ENCODE measurements at places on chromosomes 11 and 22.

DNA sequence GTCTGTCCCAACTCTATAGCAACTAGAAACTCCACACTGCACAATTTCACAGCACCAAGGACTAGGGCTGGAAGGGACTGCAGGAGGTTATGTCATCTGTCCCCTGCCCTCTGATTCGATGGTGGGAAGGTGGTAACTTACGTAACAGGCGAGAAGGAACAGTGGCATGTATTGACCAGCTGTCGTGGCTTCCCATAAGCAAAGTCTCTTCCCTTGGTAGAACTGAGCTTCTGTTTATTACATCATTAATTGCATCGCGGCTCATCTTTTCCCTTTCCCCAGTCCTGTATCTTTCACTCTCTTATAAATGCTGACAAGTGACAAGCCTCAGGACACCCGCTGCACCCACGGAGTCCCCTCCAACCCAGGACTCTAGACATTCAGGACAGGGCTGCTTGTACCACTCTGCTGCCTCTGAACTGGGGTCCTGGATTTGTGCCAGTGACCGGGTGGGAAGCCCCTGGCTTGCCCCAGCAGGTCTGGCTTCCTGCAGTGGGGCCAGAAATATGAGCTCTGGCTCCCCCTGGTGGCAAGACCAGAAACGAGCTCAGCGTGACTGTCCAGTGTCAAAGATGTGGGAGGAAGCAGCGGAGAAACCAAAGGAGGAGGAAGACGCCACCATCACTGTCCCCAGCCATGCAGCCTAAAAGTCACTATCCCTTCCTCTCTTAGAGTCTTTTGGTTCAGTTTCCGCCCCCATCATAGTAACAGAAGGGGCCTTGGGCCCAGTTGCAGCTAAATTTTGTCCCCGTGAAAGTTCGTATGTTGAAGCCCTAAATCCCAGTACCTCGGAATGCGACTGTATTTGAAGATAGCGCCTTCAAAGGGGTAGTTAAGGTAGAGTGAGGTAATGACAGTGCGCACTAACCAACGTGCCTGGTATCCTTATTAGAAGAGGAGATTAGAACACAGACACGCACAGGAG, 84.5 kb downstream of the ISX start:
- no peak for DNase-seq

DNA sequence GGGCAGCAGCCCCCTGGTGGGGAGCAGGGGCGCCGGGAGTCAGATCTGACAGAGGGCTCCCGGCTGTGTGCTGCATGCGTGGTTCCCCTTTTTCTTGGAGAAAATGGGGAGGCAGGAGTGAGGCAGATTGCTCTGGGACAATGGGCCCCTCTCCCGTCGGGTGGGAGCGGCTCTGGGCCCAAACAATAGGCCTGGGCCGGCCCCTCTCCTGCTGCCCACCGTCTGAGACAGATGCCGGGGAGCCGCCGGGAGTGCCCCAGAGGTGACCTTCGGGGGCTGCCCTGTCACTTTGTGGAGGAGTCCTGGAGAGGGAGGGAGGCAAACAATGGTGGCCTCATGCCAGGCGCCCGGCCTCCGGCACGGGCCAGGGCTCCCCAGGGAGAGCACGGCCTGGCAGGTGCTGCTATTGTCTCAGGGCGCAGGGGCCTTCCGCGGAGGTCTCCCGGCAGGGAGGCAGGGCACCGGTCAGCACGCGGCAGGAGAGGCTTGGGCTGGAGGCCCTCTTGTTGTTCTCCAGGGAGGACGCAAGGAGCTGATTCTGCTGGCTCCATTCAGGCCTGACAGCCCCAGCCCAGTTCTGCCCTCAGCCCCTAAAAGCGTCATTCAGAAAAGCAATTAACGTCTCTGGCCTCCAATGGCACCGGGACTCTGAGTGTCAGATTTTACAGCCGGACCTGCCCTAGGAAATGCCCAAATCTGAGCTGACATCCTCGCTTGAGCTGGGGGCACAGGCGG, 44.8 kb downstream of the SMIM38 start:
- DNase-seq = no peak

DNA sequence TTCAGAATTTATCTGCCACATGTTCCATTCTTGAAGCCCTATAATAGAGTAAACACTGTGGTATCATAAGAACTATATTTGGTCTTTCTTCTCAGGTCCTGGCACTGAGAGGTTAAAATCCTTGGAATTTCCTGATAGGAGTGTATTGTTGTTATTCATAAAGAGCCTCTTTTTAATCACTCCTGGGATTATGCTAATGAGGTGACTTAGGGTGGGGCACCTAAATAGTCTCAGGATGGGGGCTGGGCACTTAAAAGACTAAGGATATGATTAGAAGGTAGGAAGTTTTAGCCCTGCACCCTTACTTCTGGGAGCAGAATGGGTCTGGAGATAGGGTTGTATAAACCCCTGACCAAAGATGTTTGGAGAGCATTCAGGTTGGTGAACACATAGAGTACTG, 755.2 kb upstream of the TENM4 start:
- no peak for DNase-seq

DNA sequence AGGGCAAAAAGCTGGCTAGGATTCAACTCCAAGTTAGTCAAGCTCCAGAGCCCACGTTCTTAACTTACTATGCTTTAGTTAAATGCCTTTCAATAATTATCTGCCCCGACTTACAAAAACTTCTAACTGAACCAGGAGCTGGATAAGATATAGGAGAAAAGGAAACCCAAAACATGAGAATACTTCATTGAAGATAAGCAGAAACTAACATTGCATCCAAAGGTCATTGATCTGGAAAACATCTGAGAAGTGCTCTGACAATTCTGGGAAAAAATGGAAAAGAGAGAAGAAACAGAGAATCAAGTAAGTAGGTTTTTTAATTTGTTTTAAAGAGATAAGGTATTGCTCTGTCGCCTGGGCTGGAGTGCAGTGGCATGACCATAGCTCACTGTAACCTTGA, 27.2 kb downstream of the ACAT1 start:
- no peak for DNase-seq

DNA sequence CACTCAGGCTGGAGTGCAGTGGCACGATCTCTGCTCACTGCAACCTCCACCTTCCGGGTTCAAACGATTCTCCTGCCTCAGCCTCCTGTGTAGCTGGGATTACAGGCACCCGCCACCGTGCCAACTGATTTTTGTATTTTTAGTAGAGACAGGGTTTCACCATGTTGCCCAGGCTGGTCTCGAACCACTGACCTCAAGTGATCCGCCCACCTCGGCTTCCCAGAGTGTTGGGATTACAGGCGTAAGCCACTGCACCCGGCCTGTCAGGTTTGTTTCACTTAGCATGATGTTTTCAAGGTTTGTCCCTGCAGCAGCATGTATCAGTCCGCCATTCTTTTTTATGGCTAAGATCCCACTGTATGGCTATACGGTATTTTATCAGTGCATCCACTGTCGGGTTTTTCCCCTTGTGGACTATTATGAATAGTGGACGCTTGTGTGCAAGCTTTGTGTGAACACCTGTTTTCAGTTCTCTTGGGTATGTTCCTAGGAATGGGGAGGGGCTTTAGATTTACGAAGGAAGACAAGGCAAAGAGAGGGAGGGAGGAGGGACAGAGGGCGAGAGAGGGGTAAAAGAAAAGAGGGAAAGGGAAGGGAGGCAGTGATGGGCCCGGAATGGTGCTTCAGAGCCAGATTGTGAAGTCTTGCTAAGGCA, 13.9 kb upstream of the CDC42EP2 start:
- DNase-seq = no peak

GRCh38 chr11:86810288-86810687, 9.9 kb downstream of the PRSS23 start:
- DNase-seq = no peak

- DNase-seq = no peak
Observed at GRCh38 chr11:72140661-72141060, 5.1 kb downstream of the FOLR3 start.

- no peak for DNase-seq
Observed at GRCh38 chr22:39504071-39504470, 2.0 kb downstream of the MIEF1 start.

DNA sequence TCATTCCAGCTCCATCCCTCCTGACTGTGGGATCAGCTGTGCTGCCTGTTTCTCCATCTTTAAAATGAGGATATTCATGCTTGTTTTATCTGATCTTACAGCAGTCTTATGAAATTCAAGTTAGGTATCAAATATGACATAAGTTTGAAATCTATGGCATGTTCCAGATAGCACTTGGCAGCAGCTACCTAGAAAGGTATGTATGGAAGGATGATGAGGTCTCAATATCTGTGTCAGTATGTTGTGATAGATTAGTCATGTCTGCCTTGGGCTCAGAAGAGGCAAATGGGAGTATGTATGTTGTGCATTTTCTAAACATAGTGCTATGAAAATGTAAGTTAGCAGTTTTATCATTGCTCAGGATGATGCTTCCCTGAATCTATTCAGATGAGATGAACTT, 122.1 kb downstream of the NAV2 start:
- no peak for DNase-seq

- no peak for DNase-seq
Observed at GRCh38 chr11:86197448-86197847, 47.1 kb upstream of the EED start.

DNA sequence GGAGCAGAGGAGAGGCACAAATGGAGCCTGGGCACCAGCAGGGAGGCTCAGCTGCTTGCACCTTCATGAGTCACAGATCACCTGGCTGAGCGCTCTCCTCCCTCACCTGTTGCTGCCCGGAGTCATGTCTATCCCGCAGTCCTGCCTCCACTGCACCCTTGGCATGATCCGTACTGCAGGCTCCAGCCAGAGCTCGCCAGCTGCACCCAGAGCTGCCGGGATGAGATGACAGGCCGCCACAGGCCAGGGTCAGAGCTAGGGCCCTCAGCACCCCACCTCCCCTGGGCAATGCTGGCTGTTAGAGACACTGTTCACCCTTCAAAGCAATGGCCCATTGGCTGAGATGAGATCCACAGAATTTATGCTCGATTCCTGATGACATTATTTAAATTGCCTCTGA, 702.8 kb downstream of the TBC1D22A start:
- no peak for DNase-seq

DNA sequence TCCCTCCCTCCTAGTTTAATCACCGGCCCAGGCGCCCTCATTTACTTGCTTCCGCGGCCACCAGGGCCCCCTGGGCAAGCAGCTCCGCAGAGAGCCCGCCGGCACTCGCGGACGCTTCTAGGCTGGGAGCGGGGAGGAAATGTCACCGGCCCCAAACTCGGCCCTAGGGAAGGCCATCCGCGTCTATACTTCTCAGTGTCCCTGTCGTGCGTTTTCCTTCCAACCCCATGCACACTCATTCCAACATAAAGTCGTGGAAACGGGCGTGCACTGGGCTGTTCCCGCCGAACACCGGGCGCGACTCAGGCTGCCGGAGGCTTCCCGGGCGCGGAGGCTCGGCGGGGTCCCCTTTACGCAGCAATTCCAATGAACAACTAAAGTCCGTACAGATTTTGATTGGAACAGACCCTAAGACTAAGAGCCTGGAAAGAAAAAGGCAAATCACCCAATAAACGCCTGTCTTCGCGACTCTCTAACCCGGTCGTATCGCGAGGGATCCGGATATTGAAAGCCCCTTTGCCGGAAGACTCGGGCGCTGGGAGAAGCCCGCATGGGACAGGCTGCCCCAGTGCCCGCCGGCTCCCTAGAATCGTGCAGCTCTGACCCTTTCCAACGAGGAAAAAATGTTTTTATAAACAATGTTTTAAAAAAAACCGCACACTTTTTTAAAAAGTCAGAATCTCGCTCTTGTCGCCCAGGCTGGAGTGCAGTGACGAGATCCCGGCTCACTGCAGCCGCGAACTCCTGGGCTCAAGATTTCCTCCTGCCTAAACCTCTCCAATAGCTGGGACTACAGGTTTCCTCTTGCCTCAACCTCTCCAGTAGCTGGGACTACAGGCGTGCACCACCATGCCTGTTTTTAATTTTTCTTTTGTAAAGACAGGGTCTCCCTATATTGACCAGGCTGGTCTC, 1.3 kb upstream of the BARX2 start:
- no peak for DNase-seq

DNA sequence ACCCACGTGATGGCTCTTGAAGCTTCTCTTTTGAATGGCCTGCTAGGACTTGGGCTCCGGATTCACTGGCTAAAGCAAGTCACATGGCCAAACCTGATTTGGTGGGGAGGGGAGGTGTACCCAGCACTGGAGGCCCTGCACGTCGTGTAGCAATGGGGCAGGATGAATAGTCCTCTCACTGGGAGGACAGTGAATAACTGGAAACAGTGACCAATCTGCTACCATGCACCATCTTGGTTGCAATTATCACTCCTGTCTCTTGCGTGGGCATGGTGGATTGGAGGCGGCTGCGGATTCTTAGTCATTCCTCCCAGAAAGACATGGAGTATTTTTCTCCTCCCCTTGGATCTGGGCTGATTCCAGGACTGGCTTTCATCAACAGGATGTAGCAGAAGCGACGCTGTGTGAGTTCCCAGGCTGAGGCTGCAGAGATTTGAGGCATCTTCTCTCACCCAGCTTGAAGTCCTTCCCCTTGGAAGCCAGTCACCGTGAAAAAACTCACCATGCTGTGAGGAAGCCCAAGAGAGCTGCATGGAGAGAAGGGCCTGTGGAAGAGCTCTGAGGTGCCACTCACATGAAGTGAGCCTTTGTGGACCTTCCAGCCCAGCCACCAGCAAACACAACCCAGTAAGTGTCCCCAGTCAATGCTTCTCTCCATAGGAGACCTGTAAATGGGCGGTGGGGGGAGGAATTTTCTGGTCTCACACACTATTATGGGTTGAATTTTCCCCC, 70.4 kb downstream of the IGLL1 start:
- DNase-seq = no peak

DNA sequence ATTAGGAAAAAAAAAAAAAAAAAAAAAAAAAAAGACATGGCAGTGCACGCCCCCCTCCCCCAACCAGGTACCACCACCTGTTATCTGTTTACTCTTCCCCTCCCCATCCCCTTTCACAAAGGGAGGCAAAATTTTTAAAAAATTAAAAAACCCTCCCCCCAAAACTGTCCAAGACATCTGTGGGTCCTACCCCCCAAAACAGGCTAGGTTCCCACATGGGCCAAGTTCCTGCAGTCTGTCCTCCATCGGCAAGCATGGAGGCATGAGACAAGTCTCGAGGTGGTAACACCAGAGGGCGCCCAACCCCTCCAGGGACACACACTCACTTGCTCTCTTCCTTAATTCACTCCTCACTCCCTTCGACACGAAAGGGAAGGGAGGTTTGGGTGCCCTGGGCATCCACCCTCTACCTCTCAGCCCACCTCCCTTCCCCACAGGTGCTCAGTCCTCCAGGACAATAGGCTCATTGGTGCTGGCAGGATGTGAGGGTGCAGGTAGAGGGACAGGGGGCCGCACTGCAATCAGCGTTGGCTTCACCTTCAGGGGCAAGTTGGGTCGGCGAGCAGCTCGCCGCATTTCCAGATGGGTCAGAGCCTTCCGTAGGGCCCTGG, 2.2 kb upstream of the TUT1 start:
- DNase-seq = no peak

GRCh38 chr11:69535908-69536307, 54.4 kb downstream of the LINC01488 start:
- DNase-seq = no peak

DNA sequence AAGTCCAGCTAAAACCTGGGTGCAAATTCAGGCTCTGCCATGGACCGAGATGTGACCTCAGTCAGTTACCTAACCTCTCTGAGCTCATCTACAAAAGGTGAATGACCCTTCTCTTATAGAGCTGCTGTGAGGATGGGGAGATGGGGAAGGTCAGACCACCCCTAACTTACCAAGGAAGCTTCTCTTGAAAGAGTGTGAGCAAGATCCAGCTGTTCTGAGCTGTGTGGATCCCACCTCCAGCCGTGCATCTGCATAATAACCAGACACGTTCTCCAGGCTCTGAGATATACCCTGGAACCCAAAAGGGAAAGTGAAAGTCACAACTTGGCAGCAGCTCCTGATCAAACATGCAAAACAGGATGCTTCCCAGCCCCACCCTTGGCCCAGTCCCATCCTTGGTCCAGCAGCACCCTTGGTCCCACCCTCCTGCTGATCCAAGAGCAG, at the start of gene APOL3:
APOL3 (minus strand) TSS at position 257 of the 444 bp plus-strand sequence. CDS start 11,700 bp downstream, outside the sequence.
- DNase-seq = no peak

- no peak for DNase-seq
Observed at GRCh38 chr11:119747868-119748660, 19.1 kb upstream of the NECTIN1 start.
